ENCODE measurements at places on chromosomes 2 and 18.

DNA sequence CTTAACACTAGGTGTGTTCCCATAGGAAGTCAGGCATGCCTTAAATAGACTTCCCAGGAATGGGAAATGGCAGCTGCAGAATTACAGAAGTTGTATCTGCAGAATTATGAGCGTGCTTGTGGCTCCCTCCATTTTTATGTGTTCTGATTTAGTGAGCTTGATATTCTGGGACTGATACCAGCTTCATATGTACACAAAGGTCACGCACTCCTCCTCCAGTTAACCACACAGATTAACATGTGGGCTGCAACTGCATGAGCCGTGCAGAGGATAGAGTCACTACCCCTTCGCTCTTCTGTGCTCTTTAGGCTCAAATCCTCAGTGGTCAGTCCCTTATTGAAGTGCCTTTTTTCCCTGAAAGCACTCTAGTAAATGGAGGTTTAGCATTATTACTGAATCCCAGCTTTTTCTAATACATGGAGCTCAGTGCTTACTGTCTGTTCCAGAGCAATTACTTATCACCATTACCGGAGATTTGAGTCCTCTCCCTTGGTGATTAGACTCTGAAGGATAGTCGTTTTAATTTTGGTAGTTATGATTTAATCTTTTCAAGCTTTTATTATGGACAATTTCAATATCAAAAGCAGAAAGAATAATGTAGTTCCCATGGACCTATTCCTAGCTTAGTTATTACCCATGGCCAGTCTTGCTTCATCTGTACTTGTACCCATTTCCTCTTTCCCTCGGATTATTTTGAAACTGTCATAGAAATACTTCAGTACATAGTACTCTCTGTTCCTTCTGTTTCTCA lies 238.3 kb downstream of the PRKCE start:
- DNase-seq = no peak

DNA sequence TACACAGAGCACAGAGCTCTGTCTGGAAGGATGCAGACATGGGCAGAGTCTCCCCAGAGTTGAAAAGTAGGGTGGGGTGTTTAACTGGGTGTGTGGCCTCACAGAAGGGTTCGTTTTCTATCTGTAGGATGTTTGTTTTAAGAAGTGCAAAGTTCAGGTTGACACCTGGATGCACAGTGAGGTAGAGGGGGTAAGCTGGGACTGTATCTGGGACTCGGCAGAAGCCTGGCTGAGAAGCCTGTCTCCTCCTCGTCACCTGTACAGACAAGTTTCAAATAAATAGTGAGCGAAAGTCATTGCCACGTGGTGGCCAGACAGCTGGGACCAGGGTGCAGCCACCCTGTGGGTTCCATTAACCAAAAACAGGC lies 145.9 kb downstream of the KLHL29 start:
- no peak for DNase-seq

- DNase-seq = no peak
Measured at GRCh38 chr2:32068-32467, 14.2 kb downstream of the FAM110C start.

DNA sequence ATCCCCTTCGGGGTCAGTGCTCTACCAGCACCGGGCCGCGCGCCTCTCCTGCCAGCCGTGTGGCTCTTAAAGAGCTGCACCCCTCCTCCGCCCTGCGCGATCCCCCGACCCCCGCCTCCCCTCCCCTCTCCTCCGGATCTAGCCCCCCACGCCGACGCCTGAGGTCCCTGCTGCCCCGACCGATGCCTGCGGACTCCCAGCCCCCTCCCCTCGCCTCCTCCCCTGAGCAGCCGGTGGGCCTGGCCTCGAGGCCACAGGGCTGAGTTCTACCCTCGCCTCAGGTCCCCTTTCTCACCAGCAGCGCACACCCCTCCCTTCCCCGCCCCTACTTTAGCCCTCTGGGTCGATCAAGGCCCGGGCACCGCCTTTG lies 5.8 kb upstream of the SIX3 start:
- no peak for DNase-seq

- peak; percentile 50 for DNase-seq
Measured at GRCh38 chr18:31722369-31722957, 38.1 kb upstream of the B4GALT6 start.

- DNase-seq = no peak
Measured at GRCh38 chr2:127161176-127162136, 54.5 kb upstream of the BIN1 start.

DNA sequence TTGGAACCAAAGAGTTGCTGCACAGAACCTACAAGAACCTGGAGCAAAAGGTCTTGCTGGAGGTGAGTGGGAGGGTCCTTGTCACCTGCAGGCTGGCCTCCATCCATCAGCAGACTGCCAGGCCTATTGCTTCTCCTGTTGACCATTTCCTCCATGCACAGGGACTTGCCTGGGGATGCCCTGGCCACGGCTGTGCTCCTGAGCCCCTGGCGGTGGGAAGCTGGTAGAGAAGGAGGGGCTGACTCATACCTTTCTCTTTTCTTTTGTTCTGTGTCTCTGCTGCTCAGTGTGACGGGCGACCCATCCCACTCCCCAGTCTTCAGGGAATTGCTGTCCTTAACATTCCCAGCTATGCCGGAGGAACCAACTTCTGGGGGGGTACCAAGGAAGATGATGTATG lies 102.6 kb downstream of the DGKD start:
- DNase-seq = no peak
